Kidney glomerular epithelial cell (primary cell): ENCODE measurements at places on chromosomes 16 and 17.

DNA sequence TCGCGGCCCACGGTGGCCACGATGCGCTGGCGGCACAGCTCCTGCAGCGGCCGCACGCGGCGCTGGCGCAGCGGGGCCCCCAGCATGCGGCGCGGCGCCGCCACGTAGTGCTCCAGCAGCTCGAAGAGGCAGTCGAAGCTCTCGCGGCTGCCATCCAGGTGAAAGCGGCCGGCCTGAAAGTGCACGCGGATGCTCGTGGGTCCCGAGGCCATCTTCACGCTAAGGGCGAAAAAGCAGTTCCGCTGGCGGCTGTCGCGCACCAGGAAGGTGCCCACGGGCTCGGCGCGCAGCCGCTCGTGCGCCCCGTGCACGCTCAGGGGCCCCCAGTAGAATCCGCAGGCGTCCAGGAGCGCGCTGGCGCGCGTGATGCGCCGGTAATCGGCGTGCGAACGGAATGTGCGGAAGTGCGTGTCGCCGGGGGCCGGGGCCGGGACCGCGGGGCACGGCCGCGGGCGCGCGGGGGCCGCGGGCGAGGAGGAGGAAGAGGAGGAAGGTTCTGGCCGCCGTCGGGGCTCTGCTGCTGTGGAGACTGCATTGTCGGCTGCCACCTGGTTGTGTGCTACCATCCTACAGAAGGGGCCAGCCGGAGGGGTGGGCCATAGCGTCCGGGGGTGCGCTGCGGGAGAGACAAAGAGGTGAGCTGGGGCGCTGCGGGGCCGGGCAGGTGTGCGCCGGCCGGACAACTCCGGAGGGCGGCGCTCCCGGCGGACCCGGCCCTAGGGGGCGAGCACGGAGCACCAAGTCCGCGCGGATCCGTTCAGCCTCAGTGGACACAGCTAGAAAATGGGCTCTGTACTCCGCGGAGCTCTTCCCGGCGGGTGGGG lies 879 bp downstream of the SOCS1 start:
- no peak for DNase-seq

DNA sequence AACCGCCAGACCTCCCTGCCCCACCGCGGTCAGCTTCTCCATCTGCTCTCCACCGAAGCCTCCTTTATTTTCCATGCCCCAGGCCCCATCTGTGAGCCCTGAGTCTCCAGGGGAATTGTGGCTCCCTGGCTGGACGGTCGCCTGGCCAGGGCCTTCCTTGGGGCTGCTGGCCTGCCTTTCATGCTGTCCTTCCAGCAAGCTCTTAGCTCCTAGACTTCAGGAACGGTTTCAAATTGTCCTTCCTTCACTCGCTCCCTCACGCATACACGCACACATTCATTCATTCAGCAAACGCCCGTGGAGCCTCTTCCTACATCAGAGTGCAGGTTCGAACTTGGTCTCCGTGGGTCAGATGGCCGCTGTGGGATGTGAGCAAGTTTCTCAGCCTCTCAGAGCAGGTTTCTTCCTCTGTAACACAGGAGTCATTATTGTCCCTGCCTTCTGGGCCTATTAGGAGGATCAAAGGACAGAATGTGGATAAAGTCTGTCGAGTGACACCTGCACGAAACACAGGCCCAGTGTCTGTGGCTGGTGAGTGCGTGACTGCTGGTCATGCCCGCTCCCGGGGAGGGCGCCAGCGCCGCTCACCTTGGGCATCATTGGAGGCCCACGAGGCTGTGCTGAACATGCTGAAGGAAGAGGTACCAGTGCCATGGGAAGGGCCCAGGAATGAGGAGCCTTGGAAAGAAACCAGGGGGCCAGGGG lies 18.7 kb upstream of the GSE1 start:
- DNase-seq, result no peak

GRCh38 chr17:17533901-17534441 lies 37.8 kb upstream of the RASD1 start:
- no peak for DNase-seq

- no peak for DNase-seq
These were observed 65.1 kb downstream of the SOCS1 start for GRCh38 chr16:11190588-11191560.

- DNase-seq, result no peak
These were observed 25.5 kb downstream of the GPR142 start for GRCh38 chr17:74392848-74393247.

DNA sequence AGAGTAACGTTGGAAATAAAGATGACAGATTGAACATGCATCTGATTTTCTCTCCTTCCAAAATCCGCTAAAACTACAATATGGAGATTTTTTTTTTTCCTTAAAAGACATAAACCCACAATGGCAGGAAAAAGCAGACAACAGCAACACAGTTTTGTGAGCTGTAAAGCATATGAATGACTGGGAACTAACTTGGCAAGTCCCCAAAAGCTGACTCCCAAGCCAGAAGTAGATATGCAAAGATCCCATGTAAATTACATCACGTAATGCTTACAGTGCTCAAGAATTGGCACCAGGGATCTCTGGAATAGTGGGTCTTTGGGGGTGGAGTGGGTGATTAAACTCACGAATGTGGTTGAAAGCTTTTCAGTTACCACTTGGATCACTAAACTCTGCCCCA lies 106.6 kb downstream of the ELAC2 start:
- DNase-seq, result no peak

- peak; percentile 78 for DNase-seq
These were observed 7.8 kb upstream of the RNASEK start for GRCh38 chr17:7004398-7005253.

GRCh38 chr17:64323774-64324173 lies 60.7 kb upstream of the TEX2 start:
- no peak for DNase-seq
